ENCODE measurements at places on chromosomes 7 and 10.

DNA sequence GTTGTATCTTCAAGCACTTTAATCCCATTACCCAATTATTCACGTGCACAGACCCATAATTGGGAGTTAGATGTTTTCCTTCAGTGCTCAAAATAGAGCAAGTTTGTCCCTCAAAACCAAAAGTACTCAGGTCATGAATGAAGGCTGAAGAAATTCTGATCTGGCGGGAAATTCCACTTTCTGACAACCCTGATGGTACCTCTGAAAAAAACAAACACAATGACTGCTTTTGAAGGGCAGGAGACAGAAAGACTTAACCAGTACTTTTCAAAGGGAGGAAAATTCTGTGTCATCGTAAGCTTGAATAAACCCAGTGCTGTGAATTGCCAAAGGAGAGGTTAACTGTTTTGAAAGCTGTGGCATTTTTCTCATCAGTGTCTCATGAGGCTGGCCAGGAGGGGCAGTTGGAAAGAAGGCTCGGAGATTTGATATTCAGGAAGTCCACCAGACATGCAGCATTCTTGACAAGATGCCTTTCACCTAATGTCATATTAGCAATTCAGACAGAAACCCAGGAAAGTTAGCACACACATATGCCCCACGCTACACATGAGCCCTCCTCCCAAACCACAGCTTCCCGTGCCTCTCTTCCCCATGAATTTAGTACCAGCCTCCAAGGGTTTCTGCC, 347.0 kb downstream of the KCNMA1 start:
- DNase-seq = no peak

GRCh38 chr10:118746246-118746645, 8.5 kb downstream of the CACUL1 start:
- no peak for DNase-seq

- no peak for DNase-seq
Measured at GRCh38 chr7:749140-749551, 22.1 kb upstream of the PRKAR1B start.

- DNase-seq = no peak
Measured at GRCh38 chr10:102421507-102421756, 796 bp downstream of the FBXL15 start.

DNA sequence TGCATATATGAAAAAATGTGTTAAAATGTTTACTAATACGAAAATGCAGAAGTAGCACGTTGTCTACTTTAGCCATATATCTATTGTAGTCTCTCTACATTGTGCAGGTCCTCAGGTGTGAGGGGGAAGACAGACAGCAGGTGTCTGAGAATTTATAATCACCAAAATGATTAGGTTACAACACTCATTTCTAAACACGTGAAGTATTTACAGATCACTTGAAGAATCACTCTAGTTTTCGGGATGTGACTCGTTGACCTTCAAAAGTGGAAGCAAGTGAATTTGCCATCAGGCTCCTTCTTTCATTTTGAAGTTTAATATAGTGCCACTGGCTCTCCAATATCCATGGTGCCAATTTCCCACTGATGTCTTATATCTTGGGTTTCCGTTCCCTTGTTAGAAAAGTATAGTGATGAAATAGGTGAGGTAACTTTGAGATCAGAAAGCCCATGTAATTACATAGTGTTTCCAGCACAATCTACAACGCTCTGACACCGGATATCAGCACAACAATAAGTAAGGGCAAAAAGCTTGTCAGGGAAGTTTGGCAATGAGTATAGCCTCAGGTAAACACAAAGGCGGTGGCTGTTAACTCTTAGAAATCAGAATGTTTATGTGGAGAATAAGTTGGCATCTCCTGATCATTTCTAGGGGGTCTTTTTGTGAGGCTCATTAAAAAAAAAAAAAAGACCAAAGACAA, 57.5 kb upstream of the SP4 start:
- no peak for DNase-seq

GRCh38 chr7:41536873-41537665, 165.8 kb downstream of the INHBA start:
- DNase-seq = no peak

GRCh38 chr7:148447221-148447849, 143.2 kb upstream of the C7orf33 start:
- no peak for DNase-seq

DNA sequence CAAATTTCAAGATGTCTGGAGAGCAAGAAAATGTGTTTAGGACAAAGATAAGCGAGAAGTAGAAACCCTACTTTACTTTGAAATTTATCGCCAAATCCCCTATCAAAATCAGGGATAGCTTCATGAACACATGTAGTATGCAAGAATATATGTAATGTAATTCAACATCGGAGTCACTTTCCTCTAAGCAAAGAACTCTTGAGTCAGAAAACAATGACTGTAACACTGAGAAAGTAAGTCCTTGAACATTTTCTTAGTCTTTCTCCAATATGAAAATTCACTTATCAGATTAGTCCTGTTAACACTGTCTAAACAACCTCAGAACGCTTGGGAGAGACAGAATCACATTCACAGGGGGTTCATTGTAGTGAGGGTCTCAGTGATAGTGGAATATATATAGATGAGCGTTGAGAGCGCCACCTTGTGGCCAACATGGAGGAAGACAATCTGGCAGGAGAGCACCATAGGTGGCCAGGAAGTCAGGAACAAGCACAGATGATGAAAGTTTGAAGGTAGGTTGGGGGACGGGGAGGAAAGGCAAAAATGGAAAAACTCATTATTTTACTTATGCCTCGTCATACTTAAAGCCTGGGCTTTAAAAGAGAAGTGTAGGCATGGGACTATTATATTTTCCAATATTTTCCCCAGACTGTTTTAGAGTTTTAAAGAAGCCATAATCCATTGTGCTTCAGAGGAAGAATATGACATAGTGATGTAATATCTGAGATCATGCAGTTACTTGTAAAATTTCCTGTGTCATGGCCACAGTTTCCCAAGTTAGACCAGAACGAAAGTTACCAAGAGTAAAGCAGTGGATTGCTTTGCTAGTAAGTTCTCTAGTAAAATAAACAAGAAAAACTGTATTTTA, 115.5 kb upstream of the GNAI1 start:
- peak; percentile 48 for DNase-seq

DNA sequence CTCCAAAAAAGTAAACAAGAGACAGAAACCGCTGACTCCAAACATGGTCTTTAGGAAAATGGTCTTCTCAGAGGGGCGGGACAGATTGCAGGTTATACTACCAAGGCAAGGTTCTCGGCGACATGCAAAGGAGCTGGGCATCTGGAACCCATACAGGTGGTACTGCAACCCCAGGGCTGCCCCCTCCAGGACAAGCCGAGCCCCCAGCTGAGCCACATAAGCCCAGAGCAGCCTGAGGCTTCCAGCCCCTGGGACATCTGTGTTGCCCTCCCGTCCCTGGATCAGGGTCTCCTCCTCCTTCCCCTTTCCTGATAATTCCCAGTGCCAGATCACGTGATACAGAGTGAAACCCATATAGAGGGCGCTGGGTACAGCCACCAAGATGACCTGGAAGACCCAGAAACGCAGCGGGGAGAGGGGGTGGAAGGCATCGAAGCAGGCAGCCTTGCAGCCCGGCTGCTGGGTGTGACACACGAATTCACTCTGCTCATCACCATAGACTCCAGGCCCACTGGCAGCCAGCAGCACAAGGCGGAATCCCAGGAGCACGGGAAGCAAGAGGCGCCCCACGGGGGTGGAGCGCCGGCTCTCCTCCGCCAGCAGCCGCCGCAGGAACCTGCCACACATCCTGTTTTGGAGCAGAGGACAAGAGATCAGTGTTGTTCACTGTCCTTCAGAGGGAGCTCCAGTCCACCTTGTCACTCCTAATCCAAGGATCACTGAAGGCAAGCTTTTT, at the start of gene GJC3:
Gene GJC3, minus strand, starts transcription at position 627 of the 736 bp plus-strand sequence. Its CDS starts 0 bp downstream, at position 627.
- peak; percentile 64 for DNase-seq

GRCh38 chr10:19930936-19931893, 115.0 kb downstream of the PLXDC2 start:
- no peak for DNase-seq

DNA sequence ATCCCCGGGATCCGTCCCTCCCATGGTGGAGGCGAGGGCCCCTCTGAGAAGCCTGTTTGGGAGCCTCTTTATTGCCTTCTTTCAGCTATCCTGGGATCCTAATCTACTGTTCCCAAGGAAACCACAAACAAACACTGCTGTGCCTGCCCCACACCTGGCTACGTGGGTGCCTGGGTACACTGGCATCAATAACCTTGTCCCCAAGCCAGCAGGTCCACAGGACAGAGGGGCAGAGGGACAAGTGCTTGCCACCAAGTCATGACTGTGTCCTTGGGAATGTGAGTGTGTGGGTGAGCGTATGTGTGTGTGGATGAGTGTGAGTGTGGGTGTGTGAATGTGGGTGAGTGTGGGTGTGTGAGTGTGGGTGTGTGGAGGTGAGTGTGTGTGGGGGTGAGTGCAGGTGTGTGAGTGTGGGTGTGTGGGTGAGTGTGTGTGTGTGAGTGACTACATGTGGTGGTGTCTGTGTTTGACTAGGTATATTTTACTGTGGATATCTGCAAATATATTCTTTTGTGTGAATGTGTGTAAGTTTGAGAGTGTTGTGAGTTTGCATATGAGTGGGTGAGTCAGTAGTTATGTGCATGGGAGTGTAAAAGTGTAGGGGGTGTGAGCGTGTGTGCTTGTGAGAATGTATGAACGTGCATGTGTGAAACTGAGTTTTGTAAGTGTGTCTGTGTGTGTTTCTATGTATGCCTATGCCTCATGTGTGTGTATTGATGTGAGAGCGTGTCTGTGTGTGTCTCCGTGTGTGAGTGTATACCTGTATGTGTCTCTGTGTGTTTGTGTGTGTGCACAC, 96.1 kb downstream of the TNS3 start:
- no peak for DNase-seq
